ENCODE measurements at places on chromosomes 1 and 21.

- peak; percentile 92 for DNase-seq
These were observed at the start of gene COQ8A for GRCh38 chr1:226940029-226940805. TSS of gene COQ8A (plus strand) at chr1:226940294. CDS start at chr1:226961386, 21,092 bp downstream.

- DNase-seq = no peak
These were observed 97.1 kb downstream of the MACF1 start for GRCh38 chr1:39301606-39302005.

DNA sequence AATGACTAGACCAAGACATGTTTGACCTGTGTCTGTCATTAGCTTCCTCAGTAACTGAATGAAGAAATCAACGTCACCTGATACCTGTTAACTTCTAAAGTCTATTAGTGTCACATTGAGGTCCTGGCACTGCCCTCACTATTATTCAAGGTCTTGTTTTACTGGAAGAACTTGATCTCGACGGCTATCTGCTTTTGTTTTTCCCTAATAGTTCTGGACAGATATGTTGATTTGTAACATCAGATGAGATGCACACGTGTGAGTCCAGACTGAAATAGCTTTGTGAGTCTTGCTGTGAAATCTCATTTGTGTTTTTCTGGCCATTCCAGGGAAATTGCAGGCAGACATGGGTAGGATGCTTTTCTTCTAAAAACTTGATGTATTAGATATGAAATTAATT, 159.2 kb downstream of the RYR2 start:
- no peak for DNase-seq

DNA sequence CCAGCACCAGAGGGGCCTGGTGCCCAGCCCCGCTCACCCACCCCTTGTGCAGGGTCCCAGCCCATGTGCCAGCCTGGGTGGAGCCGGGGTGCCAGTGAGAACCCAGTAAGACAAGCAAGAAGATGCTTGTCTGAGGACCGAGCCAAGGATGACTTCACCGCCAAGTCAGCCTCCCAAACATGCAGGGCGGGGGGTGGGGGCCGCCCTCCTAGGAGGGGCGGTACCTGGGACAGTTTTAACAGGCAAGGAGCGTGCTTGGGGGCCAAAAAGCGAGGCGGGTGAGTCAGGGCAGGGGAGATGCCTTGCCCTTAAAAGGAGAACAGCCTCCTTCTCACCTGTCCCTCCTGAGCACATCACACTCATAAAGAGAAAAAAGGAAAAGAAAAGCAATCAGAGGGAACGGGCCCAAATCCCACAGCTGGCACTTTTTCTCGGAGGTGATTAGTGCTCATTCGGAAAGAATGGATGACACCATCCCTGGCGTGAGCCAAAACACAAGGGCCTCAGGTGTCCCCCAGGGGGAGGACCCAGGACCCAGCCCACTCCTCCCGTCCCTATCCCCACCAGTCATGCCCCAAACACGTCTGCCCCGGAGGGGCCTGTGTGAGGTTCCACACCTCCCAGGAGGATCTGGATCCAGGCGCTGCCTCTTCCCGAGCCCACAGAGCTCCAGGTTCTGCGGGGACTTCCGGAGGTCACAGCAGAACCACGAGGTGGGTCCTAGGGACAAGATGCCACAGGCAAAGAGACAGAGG, 77.6 kb upstream of the IFFO2 start:
- no peak for DNase-seq

Data from stimulated activated CD8-positive, alpha-beta memory T cell treated with anti-CD3 and anti-CD28 coated beads, Interleukin-4, amount 100 ng/mL, for 1 hour (primary cell).